Hematopoietic multipotent progenitor cell (in vitro differentiated cells): ENCODE measurements at places on chromosomes 2 and 18.

DNA sequence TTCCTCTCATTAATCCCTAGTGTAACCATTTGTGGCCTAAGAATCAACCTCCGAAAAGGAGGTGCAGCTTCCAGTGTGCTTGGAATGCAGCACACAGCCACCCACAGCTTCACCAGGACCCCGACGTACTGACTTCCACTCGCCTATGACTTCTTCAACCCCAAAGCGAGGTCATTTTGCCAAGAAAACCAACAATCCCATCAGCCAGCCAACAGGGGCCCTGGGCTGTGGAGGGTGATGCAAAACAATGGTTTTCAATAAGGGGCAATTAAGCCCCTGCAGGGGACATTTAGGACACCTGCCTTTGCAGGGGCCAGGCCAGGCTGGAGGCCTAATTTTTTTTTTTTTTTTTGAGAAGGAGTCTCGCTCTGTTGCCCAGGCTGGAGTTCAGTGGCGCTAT lies 158.1 kb upstream of the SKOR2 start:
- DNase-seq: no peak

DNA sequence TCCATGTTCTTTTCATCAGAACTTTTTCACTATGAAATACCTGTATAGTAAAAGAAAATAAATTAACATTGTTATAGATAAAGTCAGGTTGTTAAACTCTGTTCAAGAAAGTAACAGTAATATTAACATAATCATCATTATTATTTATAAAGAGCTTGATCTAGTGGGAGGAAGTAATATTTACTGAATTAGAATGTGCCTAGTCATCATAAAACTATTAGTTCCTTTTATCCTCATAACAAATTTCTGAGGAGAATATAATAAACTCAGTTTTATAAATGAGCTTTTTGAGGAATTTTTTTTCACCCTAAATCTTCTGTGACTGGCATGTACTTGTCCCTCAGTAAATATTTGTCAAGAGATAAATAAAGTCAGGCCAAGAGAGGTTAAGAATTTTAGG lies 78.4 kb downstream of the PLA2R1 start:
- DNase-seq: no peak

GRCh38 chr2:9824956-9825720 lies 18.1 kb upstream of the TAF1B start:
- DNase-seq: no peak

DNA sequence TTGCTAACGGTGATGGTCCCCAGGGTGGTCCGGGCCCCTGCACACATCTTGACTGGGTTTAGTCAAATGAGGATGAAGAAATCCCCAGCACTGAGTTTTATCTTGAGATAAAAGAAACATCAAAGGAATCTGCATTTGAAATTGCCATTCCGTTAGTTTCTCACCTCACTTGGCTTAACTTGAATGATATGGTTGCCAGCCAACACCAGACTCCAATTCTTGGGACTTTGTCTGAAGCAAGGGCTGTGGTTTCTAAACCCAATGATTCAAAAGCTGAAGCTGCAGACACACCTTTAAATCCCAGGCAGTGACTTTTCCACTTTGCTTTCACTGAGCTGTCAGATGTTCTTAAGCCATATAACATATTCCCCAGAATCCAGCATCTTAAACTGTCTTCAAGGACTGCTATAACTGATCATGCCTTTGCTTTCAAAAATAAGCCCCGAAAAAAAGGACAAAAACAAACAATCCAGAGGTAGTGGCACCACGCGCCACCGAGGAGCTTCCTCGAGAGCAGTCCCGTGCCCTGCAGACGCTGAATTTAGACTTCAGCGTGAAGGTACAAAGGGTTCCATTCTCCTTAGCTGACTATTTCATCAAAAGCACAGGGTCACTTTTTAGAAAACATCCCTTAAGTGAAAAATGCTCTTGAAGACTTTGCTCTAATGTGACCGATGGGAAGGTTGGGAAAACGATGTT lies 189.3 kb downstream of the HDAC4 start:
- no peak for DNase-seq

- DNase-seq: no peak
These were observed 1.8 kb downstream of the RTKN start for GRCh38 chr2:74439803-74440377.

- no peak for DNase-seq
These were observed 432.0 kb upstream of the FAM98A start for GRCh38 chr2:34031097-34031496.

- DNase-seq: no peak
These were observed 36.9 kb upstream of the PDE1A start for GRCh38 chr2:182463760-182464159.

DNA sequence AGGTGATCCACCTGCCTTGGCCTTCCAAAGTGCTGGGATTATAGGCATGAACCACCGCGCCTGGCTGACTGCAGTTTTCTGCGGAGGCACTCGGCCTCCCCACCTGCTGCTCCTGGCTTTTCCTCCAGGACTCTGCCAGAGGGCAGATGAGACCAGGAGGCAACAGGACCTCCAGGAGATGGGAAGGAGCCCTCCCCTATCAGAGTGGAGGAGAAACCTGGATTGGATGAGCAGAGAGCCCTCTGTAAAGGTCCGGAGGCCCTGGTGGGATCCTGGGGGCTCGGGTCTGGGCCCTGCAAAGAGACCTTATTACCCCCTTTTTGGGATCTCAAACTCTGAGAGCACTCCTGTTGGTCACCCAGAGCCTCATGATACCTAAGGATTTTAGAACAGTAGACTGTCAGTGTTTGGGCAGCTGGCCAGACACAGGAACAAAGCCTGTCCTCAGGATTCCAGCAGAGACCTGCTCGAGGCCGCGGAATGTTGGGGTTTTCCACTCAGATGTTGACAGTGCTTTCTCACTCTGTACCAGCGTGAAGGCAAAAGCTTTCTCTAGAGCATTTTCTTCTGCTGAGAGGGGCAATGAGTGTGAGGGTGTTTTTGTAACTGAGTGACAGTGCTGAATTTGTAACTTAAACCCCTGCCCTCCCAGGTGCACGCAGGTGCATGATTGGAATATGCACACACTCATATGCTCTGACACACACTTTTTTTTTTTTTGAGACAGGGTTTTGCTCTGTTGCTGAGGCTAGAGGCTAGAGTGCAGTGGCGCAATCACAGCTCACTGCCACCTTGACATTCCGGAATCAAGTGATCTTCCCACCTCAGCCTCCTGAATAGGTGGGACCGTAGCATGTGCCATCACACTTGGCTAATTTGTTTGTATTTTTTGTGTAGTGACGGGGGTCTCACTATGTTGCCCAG lies 48.4 kb downstream of the NPPC start:
- DNase-seq: no peak

- no peak for DNase-seq
These were observed 38.4 kb downstream of the CYP26B1 start for GRCh38 chr2:72109291-72109690.

DNA sequence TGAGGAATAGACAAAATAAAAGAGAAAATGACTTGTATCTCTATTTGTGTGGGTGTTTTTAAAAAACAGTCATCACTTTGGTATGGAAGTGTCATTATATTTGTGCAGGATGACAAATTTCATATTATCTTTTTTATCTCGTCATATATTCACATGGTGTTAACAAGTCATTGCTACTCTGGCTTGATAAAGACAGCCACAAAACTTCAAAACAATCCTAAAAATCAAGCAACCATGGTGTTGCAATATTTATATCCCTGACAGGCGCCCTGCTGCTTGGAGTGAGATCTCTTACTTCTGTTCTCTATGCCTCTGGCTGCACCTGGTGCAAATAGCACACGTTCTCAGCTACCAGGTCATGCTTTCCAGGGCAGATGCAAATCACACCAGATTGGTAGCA lies 278.0 kb upstream of the EPHA4 start:
- DNase-seq: no peak

DNA sequence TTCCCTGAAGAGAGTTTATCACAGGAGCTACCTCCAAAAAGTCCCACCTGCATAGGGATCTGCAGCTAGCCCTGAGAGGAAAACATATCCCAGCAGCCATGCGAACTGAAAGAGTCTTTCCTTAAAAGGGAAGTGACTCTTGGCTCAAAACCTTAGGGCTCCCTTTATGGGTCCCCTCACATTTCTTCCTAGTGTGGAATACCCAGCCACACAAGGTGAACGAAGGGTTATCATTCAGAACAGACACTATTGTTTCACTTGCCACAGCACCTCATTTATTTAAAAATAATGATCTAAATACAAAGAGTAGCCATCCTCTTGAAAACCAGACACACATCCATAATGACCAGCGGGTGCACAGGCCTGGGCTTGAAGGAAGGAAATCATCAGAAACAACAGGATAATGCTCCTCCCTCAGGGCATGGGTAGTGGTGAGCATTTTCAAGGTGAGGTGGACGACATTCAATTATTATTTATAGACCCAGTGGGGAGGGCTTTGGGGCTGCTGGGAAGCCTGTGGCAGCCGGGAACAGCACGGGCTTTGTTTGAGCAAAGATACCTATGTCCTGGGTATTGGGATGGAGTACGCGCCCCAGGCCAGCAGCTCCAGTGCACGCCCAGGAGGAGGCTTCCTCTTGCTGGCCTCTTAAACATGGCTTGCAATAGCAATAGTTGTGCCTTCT lies 119.0 kb upstream of the ITGA6 start:
- DNase-seq: no peak

- peak; percentile 60 for DNase-seq
These were observed 84.2 kb upstream of the LAPTM4A start for GRCh38 chr2:20135631-20136050.

GRCh38 chr2:28347596-28347995 lies 45.1 kb upstream of the FOSL2 start:
- DNase-seq: no peak

DNA sequence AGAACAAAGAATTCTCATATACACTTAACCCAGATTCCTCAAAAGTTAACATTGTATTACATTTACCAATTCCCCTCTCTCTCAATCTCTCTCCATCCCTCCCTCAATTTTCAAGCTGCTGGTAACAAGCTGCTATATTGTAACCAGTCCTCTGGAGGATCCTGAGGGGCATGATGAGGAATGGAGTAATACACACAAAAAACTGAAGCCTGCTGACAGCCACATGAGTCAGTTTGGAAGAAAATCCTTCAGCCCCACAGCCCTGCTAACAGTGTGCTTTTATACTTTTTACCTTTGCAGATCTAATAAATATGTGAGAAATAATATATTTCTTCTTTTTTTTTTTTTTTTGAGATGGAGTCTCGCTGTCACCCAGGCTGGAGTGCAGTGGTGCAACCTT lies 165.7 kb upstream of the RAB12 start:
- DNase-seq: no peak

DNA sequence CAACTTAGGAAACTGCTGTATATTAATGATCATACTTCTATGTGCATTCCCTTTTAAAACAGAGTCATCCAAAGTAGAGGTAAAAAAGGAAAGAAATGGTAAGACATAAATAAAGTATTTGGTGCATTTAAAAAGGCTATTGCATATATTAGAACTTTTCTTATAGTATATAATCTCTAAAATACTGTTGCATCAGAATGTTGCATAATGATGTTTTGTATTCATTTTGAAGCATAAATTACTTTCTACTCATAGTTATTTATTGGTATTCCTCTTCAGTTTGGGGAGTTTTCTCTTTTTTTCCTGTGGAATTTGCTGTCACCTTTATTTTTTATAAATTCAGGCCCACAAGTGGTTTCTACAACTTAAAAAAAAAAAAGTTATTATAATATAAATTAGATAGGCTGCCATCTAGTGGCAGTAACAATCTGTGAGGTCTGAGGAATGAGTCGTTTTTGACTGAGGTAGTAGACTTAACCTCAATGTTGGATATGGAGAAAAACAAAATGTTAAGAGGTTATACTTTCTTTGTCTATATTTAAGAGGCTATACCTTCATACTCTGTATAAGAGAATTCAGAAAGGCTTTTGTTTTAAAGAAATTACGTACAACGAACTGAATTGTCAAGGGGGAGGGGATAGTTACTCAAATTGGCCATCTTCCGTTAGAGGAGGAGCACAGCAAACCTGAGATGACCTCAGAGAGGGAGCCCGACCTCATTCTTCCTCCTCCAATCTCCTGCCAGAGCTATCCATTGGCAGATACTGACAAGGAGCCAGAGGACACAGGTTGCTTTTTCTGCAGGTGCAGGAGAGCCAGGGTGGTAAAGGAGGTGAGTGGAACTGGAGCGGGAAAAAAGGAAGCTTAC lies 23.8 kb downstream of the ANKAR start:
- DNase-seq: peak; percentile 53

DNA sequence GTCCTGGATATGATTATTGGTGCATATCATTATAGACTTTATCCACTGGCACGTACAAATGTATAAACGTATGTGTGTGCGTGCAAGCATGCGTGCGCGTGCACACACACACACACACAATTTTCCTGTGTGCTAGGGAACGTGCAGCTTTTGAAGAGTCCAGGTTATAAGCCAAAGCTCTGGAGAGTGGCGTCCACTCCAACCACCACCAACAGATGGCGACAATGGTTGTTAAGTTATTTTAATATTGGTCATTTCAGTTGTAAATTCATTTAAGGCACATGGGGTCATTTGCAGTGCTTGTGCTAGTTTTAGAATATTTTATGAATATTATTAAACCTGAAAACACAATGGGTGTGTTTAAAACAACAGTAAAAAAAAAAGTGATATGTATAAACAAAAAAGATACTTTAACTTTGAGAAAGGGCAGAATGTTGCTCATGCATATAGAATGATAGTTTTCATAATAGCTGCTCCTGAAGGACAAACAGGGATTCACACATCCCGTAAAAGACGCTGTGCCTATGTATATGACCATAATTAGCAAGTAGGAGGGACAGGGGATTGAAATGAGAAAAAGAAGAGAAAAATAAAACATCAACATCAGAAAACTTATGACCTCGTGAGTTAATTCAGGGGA lies 124.2 kb upstream of the ITGB6 start:
- peak; percentile 24 for DNase-seq

DNA sequence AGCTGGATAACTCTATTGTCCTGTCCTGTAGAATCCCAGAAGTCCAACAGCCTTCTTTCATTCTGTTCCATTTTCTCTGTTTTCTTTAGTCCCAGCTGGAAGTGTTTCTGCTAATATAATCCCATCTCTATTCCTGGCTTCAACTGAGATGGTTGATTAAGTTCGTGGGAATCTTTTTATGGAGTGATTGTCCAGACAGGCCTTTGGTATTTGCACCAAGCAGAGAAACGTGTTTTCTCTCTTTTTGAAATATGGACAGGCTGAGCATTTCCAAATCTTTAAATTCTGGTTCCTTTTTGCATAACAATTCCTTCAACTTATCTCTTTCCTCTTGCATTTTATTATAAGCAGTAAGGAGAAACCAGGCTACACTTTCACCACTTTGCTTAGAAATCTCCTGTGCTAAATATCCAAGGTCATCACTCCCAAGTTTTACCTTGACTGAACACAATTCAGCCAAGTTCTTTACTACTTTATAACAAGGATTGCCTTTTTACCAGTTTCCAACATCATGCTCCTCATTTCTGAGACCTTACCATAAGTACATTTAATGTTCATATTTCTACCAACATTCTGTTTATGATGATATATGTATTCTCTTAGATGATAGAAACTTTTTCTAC lies 108.8 kb downstream of the ZFP36L2 start:
- no peak for DNase-seq

DNA sequence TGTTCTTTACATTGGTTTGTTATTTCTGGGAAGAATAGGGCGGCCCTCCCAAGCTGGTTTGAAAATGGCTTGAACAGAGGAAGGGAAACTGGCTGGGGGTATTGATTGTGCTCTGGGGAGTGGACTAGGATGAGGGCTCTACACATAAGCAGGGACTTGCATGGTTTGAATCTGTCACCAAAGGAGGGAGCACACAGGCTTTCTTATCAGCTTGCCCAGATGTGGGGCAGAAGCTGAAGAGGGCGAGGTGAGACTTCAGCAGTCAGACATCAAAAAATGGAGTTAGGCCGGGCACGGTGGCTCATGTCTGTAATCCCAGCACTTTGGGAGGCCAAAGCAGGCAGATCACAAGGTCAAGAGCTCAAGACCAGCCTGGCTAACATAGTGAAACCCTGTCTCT lies 7.2 kb upstream of the RAB12 start:
- DNase-seq: no peak
